ENCODE measurements at places on chromosomes 1 and 21.

- no peak for DNase-seq
These were observed 784.5 kb downstream of the BRINP3 start for GRCh38 chr1:189693140-189693539.

DNA sequence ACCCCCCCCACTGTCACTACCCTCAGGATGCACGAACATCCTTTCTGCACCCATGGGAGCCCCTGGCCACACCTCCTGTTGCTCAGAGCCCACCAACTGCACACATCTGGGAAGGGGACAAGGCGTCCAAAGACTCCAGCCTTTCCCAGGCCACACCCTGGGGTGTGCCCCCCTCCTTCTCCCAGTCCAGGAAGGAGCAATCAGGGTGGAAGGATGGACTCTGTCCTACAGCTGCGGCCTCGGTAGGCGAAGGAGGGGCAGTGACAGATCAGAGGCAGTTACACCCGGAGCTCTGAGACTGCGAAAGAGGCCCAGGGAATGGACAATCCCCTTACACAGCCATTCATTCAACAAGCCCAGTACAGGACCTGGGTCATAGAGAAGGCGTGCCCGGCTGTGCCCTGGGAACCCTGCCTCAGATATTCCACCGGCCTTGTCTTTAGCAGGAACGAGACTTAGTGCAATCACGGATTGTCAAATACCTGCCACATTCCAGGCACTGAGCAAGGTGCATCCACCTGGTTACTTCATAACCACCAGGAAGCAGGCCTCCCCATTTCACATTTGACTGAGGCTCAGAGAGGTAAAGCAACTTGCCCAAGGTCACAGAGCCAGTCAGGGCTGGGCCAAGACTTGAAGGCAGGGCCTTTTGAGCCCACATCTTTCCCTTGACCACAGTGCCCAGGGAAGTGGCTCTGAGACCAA is 9.4 kb downstream of the HSPG2 start:
- DNase-seq = no peak

GRCh38 chr21:28663111-28663693 is 329.5 kb downstream of the LTN1 start:
- no peak for DNase-seq

DNA sequence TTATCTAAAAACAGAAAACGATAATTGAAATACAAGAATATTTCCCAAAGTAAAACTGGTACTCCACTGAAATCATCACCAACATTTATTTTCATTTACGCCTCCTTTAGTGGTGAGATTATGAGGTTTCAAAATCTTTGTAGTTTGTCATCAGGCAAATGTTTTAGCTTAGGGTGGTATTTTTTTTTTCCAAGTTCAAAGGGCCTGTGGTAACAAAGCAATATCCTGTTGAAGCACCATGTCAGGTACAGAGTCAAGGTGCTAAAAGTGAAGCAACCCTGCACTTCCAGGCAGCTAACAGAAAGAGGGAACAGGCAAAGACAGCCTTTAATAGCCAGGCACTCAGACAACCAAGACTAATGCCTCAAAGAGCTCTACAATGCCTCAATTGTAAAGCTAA is 89.2 kb downstream of the JAK1 start:
- DNase-seq = no peak

GRCh38 chr1:66954208-66954607 is 29.4 kb downstream of the MIER1 start:
- DNase-seq = no peak

DNA sequence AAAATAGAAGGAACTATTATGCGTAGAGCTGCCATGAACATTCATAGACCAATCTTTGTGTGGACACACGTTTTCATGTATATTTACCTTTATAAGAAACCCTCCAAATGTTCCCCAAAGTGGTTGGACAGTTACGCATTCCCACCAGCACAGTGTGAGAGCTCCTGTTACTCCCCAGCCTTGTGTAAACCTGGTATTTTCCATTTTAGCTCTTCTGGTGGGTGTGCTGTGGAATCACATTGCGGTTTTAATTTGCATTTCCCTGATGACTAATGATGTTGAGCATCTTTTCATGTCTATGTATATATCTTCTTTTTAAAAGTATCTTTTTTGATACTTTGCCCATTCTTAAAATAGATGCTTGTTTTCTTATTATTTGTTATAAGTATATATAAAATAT is 3.2 kb upstream of the UBASH3A start:
- no peak for DNase-seq

- no peak for DNase-seq
These were observed 53.2 kb upstream of the MRPS6 start for GRCh38 chr21:34020005-34020847.

DNA sequence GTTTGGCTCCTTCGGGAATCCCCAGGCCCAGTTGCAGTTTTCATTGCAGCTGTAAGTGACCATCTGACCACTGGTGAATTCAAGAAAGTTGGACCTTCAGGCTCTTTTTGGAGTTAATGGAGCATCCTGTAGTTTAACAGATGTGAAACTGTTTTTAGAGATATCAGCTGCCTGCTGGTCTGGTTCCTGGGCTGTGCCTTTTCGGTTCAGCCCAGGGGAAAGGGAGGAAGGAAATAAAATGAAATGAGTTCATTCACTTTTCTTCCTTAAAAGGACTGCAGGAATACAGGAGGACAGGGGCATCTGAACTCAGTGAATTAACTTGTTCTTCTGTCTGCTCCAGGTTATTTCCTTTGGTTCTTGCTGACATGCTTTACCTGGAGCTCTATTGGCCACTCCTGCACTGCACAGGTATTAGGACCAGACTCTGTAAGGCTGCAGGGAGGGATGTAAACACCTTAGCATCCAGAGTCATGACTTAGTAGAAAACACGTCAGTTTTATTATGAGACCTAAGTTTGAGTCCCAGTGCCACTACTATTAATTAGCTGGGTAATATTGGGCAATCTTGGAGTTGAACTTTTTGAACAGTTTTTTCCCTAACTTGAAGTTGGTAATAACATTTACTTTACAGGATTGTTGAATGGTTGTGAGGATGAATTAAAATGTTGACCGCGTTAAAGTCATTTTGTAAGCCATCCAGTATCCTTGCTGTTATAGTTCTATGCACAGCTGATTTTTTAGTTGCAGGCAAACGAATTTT is 83.6 kb downstream of the LRRC8D start:
- no peak for DNase-seq

DNA sequence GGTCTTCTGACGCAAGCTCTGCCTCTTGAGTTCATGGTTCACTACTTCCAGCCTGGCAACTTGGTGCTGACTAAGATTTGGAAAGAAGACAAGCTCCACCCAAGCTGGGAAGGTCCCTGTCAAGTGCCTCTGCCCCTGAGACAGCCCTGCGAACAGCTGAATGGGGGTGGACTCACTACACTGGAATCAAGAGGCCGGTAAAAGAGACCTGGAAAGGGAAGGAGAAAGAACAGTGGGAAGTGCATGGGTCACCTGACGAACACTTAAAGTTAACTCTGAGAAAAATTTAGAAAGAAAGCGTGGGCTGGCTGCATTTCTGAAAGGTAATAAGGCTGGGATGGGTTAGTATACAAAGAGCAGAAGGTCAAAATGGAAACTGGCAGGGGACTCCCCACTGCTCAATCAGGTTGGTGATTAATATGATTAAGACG is 26.1 kb upstream of the ZNF496 start:
- DNase-seq = peak; percentile 21

DNA sequence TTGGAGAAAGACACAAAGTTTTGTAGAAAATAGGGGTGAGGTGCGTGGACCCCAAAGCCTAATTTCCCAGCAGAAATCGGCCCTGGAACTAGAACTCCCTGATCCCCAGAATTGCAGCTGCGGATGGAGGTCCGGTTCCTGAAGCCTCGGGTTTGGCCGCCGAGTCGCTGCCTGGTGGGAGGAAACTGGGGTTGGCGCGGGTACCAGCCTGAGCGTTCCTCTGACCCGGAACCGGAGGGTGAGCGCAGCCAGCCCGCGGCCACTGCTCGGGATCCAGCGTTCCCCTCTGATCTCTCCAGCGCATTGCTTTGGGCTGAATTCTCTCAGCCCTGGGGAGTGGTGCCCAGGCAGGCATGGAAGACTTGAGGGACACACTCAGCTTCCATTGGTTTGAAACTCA is 1.6 kb downstream of the ST6GALNAC5 start:
- DNase-seq = no peak

DNA sequence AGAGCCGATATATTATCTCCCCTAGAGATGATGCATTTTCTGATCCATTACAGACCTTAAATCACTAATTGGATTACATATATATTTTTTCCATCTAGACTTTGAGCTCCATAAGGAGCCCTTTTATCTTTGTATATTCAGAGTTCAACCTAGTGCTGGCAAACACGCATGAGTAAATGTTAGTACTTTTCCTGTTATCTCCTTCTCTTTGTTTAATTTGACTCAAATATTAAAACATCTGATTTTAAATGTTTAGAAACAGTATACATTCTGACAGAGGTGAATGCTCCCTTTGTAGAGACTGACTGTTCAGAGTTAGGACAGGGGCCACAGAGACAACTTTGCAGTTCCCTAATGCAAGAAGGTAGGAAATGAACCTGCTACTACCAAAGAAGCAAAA is 37.1 kb downstream of the EIF2B3 start:
- DNase-seq = no peak

- DNase-seq = peak; percentile 67
These were observed 72.7 kb upstream of the AK4 start for GRCh38 chr1:65075123-65075976.

GRCh38 chr1:244395965-244396364 is 55.7 kb downstream of the ADSS2 start:
- no peak for DNase-seq

GRCh38 chr1:3821004-3821403 is 24.7 kb upstream of the LRRC47 start:
- DNase-seq = no peak

- DNase-seq = no peak
These were observed at the start of gene PRELP for GRCh38 chr1:203475012-203475981. PRELP (plus strand) TSS chr1:203475806; CDS start chr1:203483185, 7,379 bp downstream.

GRCh38 chr1:173570370-173571007 is 32.4 kb downstream of the SLC9C2 start:
- DNase-seq = peak; percentile 8

DNA sequence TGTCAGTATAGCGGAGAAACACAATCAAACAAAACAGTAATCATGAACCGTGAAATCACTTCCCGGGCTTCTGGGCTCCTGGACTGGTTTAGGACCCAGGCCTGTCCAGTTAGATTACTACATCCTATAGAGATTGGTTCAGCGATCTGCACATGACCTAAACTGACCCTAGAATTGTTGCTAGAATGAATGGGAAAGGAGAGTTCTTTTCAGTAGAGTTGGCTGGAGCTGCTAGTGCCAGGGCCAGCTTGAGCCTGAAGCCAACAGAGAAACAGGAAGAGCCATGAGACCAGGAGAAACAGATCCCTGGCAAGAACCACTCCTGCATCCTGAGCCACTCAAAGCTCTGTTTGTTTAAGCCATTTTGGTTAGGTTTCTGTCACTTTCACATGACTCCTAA is 474.3 kb upstream of the C1orf87 start:
- DNase-seq = no peak

DNA sequence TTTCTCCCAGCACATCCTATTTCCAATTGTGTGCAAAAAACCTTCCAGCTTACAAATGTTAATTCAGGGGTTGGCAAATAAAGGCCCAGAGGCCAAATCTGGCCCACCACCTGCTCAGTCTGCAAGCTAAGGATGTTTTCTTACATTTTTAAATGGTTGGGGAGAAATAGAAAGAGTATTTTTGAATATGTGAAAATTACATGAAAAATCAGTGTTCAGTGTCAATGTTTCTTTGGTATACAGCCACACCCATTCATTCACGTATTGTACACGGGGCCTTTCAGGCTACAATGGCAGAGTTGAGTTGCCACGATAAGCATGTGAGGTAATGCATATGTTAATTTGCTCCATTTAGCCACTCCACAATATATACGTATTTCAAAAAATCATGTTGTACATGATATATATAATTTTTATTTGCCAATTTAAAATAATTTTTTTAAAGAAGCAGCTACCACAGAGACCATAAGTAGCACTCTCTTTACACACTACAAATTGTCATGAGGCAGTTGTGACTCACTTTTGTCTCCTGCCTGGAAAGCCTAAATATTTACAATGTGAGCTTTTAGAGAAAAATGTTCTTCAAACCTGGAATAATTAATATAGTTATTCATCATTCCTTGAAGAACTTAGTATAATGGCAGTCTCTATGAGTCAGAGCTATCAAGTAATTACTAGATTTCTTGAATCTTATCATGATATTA is 189.6 kb downstream of the SMYD3 start:
- no peak for DNase-seq

DNA sequence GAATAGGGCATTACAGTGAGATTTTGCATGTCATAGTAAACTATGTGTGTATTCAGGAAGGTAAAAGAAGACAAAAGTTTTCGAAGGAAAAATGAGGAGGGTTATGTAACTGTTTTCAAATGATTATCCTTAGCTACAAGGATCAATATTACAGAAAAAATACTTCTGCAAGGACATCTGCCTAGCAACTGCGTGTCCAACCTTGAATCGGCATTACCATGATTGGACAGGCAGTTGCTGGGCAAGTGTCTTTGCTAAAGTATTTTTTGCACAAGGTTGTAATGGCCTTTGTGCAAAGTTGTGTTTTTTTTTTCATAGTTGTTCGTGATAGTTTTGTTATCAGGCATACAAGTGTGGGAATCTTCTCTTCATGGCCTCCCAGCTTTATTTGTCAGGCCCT is 136.8 kb downstream of the FASLG start:
- no peak for DNase-seq

- no peak for DNase-seq
These were observed 235.8 kb downstream of the COL11A1 start for GRCh38 chr1:102872526-102872925.

DNA sequence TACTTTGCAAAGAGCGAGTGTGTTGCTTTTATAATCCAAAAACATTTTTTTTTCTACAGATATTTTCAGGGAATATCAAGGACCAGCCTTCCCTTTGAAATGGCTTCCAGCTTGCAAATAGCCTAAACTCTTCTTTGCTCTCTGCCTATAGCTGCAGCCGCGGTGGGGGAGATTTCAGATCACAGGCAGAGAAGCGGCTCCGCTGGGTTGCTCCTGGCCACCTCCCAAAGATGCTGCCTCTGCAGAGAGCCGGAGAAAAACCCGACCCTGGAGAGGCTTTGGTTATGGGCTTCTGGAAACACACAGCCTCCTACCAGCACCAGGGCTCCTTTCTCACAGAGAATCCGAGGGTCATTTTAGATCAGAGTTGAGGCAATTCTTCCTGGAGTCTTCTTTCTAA is 18.6 kb upstream of the PAX7 start:
- no peak for DNase-seq

DNA sequence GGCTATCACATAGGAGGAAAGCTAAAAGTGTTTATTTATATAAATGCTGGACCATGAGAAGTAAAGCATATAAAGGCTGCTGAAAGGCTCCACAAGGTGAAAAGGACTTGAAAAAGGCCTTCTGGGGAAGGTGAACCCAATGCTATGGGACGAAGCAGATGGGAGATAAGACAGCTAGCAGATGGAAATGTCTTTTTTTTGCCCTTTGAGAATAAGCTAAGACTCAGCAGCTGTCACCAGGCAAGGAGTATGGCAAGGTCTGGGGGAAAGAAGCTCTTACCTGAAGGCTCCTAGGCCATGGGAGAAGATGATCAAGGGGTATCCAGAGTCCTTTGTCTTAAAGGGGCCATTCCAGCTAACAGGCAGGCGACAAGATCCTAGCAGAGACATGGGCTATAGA is 9.9 kb downstream of the PAFAH2 start:
- no peak for DNase-seq

GRCh38 chr1:113534875-113535274 is 144.6 kb downstream of the MAGI3 start:
- no peak for DNase-seq

Measured in activated CD4-positive, alpha-beta T cell treated with anti-CD3 and anti-CD28 coated beads for 48 hours (primary cell).